ENCODE measurements at places on chromosomes 4 and X.
A peak's percentile ranks its signal among the peaks of the same experiment; 100 is the strongest.

- DNase-seq: no peak
Measured at GRCh38 chrX:16516232-16516876, 133.6 kb upstream of the S100G start.

- no peak for DNase-seq
Measured at GRCh38 chr4:65546882-65547416, 123.3 kb downstream of the EPHA5 start.

GRCh38 chr4:83054928-83055327 is 19.9 kb downstream of the COPS4 start:
- DNase-seq: no peak

DNA sequence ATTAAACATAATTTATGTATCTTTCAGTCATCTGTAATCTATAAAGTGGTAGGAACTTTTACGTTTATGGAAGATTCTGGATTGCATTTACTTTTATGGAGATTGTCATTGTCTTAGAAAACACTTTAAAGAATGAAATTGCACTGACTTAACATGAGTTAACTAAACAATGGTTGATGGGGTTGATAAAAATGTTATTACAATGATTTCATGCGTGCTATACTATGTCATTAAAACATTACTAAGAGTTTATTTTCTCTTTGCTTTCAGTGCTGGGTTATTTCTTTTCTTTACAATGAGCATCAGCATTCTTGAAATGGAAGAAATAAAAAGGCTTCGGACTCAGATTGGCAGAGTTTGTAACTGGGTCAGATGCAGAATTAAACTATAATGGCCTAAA is 67.1 kb upstream of the PDLIM3 start:
- no peak for DNase-seq

DNA sequence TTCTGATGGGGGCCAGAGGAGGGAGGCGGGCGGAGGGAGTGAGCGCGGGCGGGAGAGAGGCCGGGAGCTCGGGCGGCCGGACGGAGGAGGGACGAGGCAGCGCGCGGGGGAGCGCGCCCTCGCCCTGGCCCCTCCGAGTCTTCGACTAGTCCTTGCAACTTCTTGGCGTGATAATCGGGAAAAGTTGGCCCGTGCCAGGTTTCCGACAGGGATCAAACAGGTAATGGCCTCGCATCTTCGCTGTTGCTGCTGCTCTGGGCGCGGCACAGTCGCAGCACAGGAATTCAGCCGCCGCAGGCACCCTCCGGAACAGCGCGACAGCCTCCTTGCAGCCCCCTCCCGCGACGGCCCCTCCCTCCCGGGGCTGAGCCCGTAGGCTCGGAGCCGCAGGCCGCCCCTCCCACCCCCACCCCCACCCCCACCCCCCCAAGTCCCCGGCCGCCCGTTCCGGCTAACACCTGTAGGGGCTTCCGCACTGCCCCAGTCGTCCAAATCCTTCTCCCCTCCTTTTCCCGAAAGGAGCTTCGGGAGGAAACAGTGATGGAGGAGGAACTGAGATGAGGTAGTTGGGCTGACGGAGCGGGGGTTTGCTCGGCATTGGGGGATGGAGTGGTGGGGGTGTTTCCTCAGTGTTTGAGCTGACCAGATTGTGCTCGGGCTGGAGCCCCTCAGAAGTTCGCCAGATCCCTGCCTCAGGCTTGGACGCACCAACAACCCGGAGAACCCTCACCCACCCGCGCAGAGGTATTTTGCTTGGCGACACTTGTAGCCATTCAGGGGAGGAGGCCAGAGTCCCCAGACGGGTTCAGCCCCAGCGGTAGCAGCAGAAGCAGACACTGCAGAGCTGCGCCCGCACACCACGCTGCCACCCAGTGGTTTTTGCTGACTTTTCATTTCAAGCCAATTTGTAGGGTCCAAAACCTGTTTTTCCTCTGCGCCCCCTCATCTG is at the start of gene FGF13:
Gene FGF13, minus strand, starts transcription at position 319 of the 949 bp plus-strand sequence. CDS start 714 bp downstream, outside the sequence.
- peak; percentile 26 for DNase-seq

GRCh38 chr4:56128213-56128612 is 179.5 kb downstream of the CEP135 start:
- DNase-seq: no peak

Data from right lobe of liver (tissue), 6 donors.